ENCODE measurements at places on chromosomes 11 and 22. TPM values are rescaled to one million over a fixed set of nuclear protein-coding genes. Genes with fewer than 3 reads are reported as not detected.

The C11orf97 gene
- not detected for total RNA-seq

The SYT9 gene
- not detected for total RNA-seq

The PTPMT1 gene
- 23.8 TPM for total RNA-seq

The OR8G1 gene
- not detected for total RNA-seq

The DRD4 gene
- total RNA-seq: 0.89 TPM

The TTC36 gene
- not detected for total RNA-seq

The CARD10 gene
- total RNA-seq: 0.31 TPM

The GALNT18 gene
- total RNA-seq: not detected

DNA sequence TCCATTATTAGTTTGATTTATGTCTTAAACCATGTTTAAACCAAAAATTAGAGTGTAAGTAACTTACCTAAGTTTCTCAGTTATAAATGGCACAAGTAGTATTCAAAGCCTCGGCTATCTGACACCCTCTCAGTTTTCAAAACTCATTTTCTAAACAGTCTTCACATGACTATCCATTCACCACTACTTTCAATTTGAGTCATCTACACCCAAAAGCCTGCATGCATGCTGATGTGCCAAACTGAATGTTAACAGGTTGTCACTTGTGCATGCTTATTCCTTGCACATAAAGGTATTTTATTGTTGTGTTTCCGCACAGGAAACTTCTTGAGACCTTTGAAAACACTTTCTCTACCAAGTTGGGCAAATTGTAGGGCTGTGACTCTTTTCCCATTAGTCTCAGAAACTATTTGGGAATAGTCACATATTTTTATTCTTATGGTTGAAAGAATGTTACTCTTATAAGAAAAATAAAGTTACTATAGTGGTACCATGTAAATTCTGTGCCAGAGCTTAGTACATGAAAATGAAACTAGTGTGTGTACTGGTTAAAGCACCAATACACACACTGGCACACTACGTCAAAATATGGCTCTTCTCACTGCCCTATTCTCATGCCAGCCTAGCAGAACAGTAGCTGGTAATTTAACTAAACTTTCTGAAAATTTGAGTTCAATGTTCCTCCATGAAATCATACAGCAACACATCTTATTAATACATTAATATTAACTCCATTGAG, 2.2 kb upstream of the OR51E2 start:
- DNase-seq: no peak

DNA sequence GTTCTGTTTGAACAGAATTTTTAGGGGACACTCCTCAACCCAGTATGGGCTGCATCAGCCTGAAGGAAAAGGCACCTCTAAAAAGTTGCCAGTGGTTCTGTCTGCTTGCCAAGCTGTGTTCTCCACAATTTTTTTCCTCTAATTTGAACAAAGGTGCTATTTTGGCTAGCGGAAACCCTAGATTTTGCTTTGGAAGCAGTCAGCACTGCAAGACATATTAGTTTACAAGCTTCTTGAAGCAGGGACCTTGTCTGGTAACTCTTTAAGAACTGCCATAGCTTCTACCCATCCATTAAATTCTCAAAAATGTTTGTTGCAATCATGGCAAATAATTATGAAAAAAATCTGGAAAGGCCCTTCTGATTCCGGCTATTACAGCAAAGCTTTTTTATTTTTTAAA, 75.6 kb upstream of the HEPHL1 start:
- no peak for DNase-seq

DNA sequence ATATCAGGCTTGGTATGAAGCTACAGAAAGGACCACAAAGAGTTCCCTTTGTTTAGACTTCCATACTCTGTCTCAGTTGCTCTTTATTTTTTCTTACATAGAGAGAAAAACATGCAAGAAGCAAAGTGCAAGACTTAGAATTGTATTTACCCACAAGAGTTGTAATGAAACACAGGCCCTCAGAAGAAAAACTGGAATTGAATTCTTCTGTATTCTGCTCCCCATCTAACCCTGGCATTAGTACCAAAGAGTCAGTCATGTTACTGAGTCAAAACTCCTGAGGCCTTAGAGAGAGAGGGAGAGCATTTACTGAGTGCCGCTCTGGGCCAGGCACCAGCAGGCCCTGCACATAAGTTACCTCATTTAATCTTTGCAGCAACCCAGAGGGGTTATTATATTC, 43.9 kb upstream of the DLAT start:
- DNase-seq: no peak

DNA sequence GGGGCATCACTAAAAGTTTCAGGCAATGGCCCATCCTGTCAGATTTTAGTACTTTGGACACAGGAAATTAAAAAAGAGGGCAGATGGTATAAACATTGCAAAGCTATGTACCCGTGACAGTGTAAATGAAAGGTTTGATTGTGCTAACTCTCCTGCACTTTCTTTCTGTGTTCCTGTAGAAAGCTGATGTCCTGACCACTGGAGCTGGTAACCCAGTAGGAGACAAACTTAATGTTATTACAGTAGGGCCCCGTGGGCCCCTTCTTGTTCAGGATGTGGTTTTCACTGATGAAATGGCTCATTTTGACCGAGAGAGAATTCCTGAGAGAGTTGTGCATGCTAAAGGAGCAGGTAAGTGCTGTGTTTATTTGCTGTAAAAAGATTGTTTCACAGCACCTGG, 10.3 kb downstream of the CAT start:
- no peak for DNase-seq

DNA sequence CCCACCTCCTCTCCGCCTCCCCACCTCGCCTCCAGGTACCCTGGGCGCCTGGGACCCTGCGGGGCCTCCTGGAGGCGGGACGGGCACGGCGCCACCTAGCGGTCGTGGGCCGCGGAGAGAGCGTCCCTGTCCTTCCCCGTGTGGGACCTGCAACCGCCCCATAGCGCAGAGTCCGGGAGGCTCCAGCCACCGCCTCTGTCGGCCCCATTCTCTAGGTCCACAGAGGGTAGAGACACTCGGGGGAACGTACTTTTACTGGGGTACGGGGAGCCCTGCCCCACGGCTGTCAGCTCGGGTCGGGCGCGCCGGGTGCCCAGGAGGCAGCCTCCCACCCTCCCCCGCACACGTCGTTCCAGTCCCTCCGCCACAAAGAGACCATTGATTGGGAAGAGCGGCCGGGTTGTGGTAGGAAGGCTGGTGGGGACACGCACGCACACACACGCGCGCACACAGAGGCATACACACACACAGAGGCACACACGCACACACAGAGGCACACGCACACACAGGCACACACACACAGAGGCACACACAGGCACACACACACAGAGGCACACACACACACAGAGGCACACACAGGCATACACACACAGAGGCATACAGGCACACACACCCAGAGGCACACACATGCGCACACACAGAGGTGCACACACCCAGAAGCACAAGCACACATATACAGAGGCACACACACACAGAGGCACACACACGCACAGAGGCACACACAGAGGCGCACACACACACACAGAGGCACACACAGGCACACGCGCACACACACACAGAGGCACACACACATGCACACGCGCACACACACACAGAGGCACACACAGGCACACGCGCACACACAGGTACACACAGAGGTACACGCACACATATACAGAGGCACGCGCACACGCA, 12.6 kb upstream of the NECTIN1 start:
- peak; percentile 35 for DNase-seq

DNA sequence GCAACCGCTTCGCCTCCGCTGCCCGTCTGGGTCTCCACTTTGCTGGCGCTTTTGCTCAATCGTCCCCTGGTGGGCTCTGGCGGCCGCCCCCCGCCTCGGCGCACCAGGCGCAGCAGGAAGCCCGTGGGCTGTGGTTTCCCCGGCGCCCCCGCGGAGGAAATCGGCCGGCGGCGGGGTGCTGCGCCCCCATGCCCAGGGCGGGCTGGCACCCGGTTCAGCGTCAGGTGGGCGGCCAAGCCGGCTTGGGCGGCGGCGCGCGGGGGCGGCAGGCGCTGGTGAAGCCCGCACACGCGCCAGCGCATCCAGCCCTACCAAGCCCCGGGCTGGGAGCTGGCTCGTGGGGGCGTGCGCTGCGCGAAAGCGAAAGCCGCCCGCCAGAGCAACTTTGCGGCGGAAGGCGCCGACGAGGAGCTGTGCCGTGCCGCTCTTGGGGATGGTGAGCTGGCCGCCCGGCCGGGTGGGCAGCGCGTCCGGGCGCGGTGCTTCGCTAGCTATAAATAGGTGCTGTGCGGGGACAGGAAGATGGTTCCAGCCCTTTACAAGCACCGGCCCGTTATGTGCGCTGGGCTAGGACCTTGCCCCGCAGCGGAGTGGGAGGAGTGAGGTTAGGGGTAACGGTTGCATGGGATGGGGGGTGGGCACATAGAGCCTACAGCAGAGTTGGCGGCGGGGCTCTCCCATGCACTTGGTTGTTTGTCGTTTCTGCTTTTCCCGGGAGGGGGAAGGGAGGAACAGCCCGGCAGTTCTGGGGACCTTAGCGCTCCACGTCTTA, 25.0 kb upstream of the SUSD2 start:
- peak; percentile 56 for DNase-seq

- no peak for DNase-seq
These were observed 311.4 kb upstream of the NCAM1 start for GRCh38 chr11:112649856-112650255.

- no peak for DNase-seq
These were observed 1348.2 kb upstream of the RAG2 start for GRCh38 chr11:37946155-37946766.

- no peak for DNase-seq
These were observed 2.6 kb upstream of the ATP5MGL start for GRCh38 chr22:42642806-42643633.

- DNase-seq: no peak
These were observed 34.5 kb upstream of the EED start for GRCh38 chr11:86209806-86210657.

DNA sequence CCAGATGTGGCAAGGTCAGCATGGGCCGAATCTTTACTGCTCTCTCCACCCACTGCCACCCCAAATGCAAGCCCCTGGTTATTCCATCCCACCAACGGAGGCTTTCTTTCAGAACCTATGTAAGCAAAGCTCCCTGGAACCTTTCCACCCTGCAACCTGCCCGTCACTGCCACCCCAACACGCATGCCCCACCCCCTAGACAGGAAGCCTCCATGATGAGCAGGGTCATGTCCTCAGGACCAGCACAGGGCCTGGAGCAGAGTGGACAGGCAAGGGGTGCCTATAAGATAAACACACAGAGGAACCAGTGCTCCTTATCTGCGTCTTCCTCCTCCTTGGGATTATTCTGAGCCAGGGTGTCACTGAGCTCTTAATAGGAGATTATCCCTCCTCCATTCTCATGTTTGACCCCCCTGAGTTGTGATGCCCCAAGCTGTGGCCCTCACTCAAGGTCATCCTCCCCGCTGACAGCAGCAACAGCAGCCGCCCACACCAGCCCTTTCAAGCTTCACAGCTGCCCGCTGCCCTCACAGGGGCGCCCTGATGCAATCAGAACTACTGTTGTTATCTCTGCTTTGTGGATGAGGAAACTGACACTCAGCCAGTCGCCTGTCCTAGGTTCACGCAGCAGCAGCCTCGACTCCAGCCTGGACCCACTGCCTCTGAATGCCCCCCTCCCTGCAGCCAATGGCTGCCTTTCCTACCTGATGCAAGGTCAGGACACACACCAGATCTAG, 647.3 kb downstream of the TBC1D22A start:
- no peak for DNase-seq

DNA sequence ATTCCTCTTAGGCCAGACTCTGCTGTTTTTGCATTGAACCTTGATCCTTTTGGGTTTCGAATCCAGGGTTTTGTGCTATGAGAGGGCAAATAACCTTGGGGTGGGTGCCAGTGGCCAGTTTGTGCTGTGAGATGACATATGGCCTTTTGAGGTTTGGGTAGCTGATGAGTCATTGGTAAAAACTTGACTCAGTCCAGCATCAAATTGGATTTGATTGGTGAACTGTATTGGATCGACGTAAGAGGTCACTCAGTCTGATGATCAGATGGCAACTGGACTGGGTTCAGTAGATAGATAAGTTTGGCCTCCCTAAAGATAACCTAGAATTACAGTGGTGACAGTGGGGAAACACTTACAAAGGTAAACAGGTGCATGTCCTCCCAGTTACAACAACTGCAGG, 41.0 kb upstream of the XKR3 start:
- DNase-seq: no peak

DNA sequence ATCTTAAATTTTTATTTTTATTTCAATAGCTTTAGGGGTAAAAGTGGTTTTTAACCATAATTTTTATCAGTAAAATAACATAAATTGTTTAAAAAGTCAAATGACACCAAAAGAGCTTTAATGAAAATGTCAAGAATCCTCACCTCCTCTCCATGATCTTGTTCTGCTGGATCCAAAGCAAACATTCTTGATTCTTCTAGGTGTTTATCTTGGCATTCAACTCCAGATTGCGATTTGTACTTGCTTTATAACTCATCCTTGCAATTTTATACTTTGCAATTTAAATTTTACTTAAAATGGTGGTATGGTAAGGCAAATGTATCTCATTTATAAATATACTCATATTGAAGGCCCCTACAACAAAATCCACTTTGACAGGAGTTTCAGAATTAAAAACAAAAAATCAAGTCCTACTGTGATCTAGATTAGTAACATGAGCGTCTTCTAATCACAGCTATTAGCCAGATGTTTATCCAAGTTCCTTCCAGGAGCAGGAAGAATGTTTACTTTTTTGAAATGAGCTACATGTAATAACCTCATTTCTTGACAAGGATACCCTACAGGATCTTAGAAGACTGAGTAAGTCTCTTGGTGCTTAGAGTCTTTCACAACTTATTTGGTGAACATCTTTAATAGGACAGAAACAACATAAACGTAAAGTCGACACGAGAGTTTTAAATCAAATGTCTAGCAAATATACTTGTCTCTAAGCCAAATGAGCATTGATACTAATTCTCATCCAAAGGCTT, 72.4 kb upstream of the CARD18 start:
- DNase-seq: no peak

- no peak for DNase-seq
These were observed 81.3 kb downstream of the SYT9 start for GRCh38 chr11:7332962-7333361.

- DNase-seq: no peak
These were observed 259.8 kb upstream of the ANO5 start for GRCh38 chr11:21933095-21933494.

DNA sequence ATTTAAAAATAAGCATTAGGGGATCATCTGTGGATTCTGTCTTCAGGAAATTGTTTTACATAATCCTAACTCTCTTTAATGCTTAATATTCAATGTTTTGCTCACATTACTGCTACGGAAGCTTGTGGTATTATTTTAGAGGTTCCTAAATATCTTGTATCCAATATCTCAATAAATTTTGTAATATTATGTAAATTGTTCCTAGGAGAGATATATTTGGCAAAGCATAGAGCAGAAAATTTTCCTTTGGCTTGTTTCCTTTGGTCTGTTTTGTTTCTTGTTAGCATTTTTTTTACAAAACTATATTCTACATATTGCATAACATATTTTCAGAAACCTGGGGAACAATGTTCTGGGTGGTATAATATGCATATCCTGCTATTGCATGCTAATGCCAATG, 144.8 kb downstream of the GRIA4 start:
- no peak for DNase-seq

GRCh38 chr11:66344550-66345315, at the start of gene BRMS1:
BRMS1 (minus strand) TSS chr11:66345104; CDS start chr11:66342234, 2,870 bp downstream.
- DNase-seq: peak; percentile 89

GRCh38 chr11:119029069-119029339, 1.7 kb downstream of the SLC37A4 start:
- DNase-seq: no peak
